Fibroblast of skin of back (primary cell): ENCODE measurements at places on chromosomes 13 and 19.

DNA sequence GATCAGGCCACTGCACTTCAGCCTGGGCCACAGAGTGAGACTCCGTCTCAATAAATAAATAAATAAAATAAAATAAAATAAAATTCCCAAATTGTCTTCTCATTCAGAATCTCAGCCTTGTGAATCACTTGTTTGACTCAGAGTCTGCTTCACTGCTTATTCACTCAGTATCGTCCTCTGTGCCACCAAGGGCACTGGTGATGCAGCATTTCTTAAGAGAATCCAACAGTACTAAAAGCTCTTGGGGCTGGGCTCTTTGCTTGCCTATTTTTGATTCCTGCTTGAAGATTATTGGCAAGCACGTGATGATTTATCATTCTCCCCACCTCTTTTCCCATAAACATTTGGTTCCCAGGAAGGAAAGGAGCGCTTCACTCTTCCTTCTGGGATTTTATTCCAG, 54.8 kb upstream of the HMGB1 start:
- peak; percentile 63 for DNase-seq

GRCh38 chr13:59843040-59843439, 320.7 kb downstream of the DIAPH3 start:
- DNase-seq, result no peak

GRCh38 chr13:96082640-96083039, 7.3 kb upstream of the HS6ST3 start:
- no peak for DNase-seq

DNA sequence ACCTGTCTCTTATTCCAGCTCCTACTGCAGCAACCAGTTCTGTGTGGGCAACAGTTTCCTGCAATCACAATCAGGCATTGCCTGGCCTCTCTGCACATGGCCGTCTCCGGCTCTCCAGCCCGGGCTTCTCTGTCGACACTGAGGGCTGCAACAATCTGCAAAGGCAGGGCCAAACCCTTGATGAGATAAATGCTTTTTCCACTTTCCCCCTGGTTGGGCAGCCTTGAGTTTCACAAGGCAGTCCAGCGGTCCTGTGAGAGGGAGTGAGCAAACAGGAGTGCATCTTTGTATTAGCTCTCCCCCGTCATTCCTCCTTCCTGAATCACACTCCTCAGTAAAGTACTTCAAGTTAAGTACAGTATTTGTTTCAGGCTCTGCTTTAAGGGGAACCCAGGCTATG, 40.7 kb upstream of the VWA8 start:
- peak; percentile 62 for DNase-seq

DNA sequence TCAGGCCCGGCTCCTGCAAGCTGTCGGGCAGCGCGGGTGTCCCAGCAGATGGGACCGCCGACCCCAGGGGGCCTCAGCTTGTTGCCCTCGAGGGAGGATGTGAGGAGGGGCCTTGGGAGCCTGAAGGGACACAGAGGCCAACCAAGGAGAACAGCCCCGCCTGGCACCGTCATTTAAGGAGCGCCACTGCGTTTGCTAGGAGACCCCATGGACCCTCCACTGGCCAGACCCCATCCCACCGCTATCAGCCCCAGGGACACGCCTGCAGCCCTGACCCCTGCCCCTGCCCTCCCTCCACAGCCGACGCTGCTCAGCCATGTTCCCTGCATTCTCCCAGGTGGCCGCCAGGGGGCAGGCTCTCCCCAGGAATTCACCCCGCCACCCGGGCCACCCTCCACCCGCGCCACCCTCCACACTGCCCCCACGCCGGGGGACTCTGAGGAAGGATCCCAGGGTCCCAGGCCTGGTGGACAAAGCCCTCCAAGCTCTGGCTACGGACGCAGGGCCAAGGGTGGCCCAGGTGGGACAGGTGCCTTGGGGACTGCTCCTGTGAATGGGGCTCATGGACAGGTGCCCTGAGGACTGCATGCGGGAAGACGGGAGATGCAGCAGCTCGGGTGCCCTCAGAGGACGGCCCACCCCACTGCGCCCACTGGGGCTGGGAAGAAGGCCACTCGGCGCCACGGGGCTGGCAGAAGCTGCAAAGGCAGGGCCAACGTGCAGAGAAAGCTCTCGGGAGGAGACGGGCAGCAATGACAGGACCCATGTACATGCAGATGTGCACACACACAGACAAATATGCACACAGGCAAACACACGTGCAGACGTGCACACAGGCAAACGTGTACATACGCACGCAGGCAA, 34.4 kb downstream of the PIP5K1C start:
- peak; percentile 20 for DNase-seq

DNA sequence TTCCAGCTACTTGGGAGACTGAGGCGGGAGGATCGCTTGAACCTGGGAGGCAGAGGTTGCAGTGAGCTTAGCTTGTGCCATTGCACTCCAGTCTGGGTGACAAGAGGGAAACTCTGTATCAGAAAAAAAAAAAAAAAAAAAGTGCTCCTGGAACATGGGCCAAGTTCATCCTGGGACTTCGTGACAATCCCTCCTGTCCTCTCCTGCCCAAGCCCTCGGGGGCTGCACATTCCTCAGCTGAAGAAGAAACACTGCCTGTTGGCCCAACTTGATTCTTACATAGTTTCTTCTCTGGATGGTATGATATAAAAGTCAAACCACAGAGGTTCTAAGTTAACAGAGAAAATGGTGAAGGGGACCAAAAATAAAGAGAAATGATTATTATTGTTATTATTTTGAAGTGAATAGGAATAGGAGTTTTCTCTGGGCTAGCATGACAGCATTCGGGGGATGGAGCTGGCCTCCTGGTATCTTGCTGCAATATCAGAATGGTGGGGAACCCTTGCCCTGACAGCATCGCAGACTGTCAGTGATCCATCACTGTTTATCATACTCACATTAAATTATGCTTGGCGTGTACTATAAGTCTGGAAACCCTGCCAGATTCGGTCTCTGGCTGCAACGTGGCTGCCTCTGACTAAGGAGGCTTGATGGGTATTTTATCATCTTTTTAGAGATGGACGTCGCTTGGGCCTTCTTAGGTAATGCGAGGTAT, 113.7 kb upstream of the OXGR1 start:
- DNase-seq, result no peak

- DNase-seq, result no peak
Measured at GRCh38 chr13:83881140-83881684, 1.1 kb downstream of the SLITRK1 start.

- DNase-seq, result no peak
Measured at GRCh38 chr13:110221406-110222117, 85.4 kb downstream of the COL4A1 start.

DNA sequence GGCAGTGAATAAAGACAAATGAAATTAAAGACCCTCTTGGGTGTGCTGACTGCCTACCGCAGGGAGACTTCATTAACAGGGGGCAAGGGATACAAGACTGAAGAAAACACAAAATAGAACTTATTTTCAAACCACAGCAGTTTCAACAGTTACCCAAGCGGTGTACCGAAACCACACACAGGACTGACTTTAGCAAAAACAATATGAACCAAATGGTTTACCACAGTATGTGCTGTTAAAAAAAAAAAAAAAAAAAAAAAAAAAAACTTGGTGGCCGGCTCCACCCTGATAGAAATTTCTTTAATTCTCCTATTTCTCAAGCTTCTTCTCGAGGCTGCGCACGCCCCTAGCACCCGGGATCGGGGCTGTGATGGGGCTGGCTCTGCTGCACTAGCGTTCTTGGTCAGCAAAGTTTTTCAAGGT, 42.6 kb downstream of the KLF2 start:
- DNase-seq, result no peak

GRCh38 chr19:41706741-41707501, 1.5 kb upstream of the CEACAM5 start:
- DNase-seq, result peak; percentile 11

DNA sequence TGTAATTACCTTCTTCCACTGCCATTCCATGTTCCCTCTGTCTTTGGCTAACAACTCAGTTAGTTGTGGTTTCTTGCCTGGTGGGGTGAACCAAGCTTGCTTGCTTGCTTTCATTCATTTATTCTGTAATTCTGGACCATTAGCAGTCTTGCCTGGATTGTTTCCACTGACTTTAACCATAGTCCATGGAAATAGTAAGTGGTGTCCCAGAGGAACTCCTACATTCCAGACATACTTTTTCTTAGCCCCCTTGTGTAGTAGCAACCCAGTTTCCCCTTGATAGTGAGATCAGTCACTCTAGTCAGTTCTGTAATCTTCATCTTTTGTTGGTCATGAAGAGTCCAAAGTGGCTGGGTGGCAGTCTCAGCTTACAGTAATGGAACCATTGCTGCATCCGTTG, 23.2 kb downstream of the PDS5B start:
- peak; percentile 52 for DNase-seq

GRCh38 chr13:22800526-22801401, 380.0 kb upstream of the SGCG start:
- DNase-seq, result no peak

GRCh38 chr13:106376401-106377112, 158.9 kb downstream of the EFNB2 start:
- peak; percentile 95 for DNase-seq

GRCh38 chr13:30908416-30908980, 2.4 kb downstream of the MEDAG start:
- peak; percentile 27 for DNase-seq

- DNase-seq, result no peak
Measured at GRCh38 chr19:45663800-45664199, 4.2 kb upstream of the GIPR start.

- DNase-seq, result peak; percentile 38
Measured at GRCh38 chr19:40799558-40800338, 757 bp downstream of the EGLN2 start.

- DNase-seq, result no peak
Measured at GRCh38 chr19:1062387-1063029, 4.5 kb upstream of the ARHGAP45 start.

- DNase-seq, result peak; percentile 46
Measured at GRCh38 chr19:30686176-30686820, 314.1 kb downstream of the ZNF536 start.

GRCh38 chr13:95636853-95637252, 7.7 kb downstream of the DZIP1 start:
- DNase-seq, result no peak

- DNase-seq, result peak; percentile 86
Measured at GRCh38 chr19:1173845-1174809, at the start of gene SBNO2. TSS of gene SBNO2 (minus strand) at chr19:1174268. CDS start at chr19:1154276, 19,992 bp downstream.

- DNase-seq, result no peak
Measured at GRCh38 chr13:102190930-102191329, 210.9 kb downstream of the FGF14 start.

DNA sequence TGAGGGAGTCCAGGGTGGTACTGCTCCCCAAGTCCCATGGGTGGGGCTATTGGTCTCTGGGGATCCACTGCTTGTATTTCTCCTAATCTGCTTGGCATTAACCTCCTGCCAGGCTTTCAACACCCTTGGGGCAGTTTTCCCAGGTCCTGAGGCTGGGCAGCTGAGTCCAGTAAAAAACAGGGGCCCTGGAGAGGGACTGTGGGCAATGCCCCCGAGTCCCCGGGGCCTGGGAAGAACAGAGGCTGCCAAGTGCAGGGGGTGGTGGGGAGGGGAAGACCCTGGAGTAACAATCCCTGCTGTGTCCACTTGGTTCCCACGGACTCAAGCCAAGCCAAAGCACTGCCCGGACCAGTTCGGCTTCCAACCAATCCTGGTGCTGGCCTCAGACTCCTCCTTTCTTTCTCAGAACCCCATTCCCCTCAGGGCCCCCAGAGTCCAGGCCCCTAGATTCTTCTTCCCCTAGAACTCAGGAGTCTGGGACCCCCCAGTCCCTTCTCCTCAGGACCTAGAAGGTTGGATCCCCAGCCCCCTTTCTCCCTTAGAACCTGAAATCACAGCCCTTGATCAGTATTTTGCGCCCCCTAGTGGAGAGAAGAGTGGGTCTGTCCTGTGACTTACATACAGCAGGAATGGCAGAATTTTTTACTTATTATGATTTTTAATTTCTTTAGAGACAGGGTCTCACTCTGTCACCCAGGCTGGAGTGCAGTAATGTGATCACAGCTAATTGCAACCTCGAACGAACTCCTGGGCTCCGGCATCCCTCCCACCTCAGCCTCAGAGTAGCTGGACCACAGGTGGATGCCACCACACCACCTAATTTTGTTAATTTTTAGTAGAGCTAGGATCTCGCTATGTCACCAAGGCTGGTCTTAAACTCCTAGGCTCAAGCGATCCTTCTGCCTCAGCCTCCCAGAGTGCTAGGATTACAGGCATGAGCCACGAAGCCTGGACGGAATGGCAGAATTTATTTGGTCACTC, 3.7 kb upstream of the CLPTM1 start:
- peak; percentile 74 for DNase-seq

GRCh38 chr19:38004521-38005223, 97.7 kb downstream of the SIPA1L3 start:
- DNase-seq, result peak; percentile 99

GRCh38 chr19:27972291-27973040, 1240.5 kb downstream of the UQCRFS1 start:
- peak; percentile 88 for DNase-seq

DNA sequence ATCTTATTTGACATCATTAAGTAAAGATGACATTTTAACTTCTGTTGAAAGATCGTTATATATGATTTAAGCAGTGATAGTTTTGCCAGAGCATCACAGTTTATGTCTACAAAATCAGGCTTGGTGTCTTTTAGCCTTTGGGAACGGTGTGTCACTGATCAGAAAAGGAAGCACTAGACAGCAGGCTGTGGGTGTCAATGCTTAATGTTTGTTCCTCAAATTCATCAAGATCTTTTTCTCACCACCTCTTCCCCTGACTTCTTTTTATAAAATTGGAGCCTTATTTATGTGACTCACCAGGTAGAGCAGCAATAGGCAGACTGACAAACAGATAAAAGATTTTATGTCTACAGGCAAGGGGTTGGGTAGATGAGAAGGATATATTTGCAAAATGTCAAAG, 1558.5 kb downstream of the EFNB2 start:
- no peak for DNase-seq

GRCh38 chr19:46514589-46515289, 19.1 kb upstream of the PNMA8B start:
- DNase-seq, result no peak
